ENCODE measurements at places on chromosomes 13 and 19.

- no peak for DNase-seq
Measured at GRCh38 chr13:39776439-39776838, 121.0 kb downstream of the COG6 start.

GRCh38 chr13:59633290-59633689, 530.4 kb downstream of the DIAPH3 start:
- no peak for DNase-seq

- no peak for DNase-seq
Measured at GRCh38 chr13:22369840-22370239, 699.0 kb downstream of the FGF9 start.

- DNase-seq = no peak
Measured at GRCh38 chr13:69975496-69975895, 132.1 kb upstream of the ATXN8OS start.

DNA sequence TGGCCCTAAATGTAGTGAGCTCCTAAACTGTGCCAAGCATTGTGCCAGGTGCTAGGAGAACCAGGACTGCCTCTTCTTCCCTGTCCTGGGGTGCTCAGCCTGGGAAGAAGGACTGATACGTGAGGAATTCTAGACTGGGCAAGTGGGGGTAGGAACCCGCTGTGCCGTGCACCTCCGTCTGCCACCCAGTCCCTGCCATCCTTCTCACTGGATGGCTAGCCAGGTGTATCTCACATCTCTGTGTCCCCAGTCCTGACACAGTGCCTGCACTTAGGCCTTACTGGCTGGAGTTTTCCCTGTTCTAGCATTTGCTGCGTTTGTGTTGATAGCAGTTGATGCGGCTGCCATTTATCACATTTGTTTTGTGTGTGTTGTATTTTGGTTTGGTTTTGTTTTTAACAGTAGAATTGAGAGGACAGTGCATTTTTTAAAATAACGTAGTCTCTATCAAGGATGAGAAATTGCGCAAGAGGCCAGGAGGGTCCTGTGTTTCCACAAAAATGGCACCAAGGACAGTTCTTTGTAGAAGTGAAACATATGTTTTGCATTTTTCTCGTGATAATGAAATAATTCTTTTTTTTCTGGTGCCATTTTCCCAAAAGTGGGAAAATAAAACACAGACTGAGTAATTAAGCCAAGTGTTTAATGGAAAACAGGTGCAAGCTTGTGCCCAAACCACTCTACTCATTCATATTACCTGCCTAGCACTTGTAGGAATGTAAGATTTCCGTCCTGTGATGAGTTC, 4.7 kb upstream of the GPR183 start:
- no peak for DNase-seq

DNA sequence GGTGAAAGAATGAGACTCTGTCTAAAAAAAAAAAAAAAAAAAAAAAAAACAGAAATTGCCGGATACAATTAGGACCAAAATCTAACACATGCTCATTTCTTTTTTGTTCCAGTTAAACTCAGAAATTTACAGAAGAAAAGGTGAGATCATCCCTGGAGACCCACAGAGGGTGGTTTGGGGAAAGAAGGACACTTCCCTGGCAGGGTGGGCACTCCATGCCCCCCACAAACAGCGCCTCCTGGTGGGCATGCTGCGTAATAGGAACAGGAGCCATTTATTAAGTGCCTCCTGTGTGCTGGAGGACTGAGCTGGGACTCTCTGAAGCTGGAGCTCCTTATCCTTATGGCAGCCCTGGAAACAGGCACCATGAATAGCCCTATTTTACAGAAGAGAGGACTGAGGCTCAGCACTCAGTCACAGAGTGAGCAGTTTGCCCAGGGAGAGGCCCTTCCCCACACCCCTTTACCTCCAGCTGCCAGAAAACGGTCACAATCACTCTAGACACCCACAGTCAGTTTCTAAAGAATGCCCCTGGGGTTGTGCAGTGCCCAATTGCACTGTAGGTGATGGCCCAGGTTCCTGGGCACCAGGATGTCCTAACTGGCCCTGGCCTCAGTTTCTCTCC, 10.1 kb downstream of the C19orf38 start:
- DNase-seq = no peak

DNA sequence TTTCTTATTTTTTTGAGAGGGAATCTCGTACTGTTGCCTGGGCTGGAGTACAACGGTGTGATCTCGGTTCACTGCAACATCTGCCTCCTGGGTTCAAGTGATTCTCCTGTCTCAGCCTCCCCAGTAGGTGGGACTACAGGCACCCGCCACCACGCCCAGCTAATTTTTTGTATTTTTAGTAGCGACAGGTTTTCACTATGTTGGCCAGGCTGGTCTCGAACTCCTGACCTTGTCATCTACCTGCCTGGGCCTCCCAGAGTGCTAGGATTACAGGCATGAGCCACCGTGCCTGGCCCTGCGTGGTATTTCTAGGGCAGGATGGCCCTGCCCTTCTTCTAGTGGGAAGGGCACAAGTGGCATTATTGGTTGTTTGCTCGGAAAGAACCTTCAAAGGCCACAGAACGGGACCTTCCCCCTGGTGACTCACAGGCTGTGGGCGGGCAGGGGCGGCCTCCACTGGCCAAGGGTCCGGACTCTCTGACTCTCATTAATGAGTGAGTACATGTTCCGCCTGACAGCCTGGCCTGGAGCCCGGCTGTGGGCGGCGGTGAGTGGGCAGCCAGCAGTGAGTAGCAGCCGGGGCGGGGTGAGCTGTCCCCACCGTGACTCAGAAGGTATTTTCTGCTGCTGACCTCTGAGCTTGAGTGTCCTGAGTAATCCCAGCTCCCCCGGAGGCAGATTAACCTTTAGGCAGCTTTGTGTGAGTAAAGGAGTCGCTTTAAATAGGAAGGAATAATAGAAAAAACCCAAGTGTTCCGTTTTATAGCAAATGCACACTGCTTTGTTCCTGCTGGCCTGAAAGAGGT, 5.1 kb downstream of the DOT1L start:
- DNase-seq = no peak

DNA sequence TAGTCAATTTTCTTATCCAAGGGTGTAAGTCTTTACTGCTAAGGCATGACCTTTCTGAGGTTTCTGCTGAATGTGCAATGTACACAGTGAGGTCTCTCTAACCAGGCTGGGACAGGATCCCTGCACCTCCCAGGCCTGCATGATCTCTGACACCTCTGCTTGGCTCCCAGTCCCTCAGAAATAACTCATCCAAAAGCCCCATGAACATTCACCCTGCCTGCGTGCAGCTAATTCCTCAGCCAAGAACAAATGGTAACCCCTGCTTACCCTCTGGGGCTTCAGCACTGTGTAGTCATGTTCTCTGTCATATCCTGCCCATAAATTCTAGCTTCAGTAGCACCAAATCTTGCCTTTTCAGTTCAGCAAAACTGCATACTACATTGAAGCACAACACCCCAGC, 1146.3 kb upstream of the MIR17HG start:
- no peak for DNase-seq

DNA sequence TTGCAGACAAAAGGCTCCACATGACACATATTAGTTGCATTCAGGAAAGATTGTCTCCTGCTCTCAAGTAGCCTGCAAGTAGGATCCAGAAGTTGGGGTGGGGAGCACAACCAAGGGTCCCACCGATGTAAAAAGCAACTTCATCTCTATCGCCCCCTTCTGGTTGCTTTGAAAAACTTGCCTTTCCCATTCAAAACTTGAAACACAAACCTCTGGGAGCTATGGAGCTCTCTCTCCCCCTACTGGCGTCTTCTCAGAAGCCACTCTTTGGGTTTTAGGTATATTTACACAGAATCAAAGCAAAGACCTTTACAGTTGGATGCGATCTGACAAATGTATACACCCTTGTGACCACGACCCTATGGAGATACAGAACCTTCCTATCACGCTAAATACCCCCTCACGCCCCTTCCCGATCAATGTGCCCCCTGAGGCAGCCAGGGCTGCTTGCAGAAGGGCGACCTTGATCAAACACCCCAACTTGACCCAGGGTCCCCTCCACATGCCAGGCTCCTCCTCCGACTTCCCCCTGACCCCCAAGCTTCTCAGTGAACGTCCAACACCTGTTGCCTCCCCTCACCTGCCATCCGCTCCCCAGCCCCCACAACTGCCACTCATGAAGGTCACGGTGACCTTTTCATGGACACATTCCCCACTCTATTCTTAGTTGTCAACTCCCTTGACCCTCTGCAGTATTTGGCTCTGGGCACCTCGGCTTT, 10.1 kb downstream of the NOSIP start:
- DNase-seq = no peak

GRCh38 chr13:113989585-113990300, 15.9 kb upstream of the C13orf46 start:
- DNase-seq = no peak

DNA sequence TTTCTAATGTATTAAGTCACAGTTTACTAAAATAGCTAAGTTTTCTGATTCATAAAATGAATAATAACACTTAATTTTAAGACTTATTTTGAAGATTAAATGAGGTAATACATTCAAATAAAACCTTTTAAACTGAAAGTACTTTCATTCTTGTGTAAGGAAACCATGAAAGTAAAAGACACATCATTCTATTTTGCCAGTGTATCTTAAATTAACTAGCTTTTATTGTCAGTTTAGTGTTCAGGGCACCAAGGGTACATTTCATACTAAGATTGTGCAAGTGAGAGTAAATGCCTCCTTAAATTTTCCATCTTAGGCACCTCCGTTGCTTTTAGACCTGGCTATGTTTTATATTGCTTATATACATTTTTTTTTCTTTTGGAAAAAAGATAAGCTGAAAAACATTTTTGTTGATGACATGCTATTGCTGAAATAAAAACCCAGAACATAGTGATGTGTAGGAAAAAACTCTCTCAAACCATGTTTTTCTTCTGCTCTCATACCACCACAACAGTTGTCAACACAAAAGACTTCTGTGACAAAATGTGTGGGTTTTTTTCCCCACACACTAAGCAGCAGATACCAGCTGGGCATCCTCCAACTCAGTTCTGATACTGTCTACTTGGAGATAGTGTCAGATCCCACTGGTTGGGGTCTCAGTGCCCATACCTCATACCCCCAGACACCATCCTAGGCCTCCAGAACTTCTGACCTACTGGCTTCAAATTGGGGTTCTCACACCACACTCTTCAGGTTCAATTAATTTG, 30.7 kb upstream of the LPAR6 start:
- DNase-seq = no peak

GRCh38 chr13:77696006-77696878, 1.2 kb upstream of the SLAIN1 start:
- no peak for DNase-seq

DNA sequence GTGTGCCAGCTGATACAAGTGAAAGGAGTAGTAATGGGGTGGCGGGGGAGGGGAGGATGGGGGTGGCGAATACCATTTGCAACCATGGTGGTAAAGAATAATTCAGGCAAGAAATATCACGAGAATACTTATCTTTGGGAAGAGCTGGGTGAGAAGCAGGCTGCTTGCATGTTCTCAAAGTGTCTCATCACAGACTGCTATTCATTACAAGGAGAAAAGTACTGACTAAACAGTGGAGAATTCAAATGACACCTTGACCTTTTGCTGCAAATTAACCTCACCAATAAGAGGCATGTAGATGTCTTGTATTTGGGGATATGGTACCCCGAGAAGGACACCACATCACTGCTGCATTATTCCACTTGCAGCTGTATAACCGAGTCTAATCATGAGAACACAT, 585.7 kb upstream of the GPC6 start:
- DNase-seq = no peak

- DNase-seq = no peak
Measured at GRCh38 chr13:89627996-89628395, 1719.5 kb upstream of the MIR17HG start.

DNA sequence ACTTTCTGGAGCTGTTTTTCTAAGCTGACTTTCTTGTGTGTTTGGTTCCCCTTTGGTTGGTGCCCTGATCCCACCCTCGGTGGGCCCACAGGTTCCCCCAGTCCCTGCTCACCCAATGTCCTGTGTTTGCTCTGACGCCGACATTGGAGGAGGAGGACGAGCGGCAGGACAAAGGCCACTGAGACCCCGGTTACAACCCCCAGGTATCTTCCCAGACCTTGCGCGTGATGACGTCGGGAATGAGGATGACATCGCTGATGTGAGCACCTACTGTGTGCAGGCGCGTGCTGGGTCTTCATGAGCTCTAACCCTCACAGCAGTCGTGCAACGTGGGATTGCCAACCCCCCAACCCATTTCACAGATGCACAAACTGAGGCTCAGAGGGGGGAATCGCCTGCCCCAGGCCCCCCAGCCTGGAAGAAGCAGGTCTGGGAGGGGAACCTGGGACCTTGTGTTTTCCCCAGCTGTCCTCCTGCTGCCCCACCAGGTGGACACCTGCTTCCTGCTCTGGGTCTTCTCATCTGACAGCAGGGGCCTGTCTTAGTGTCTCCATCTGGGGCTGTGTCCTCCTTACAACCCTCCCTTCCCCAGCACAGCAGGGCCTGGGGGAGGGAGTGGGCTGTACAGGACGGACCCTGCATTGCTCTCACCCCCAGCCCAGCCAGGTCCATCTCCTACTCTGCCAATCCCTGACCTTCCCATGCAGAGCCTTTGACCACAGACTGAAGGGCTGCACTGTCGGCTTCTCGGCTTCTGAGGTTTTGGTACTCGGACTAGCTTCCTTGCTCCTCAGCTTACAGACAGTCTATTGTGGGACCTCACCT, 4.7 kb upstream of the LILRA6 start:
- no peak for DNase-seq

DNA sequence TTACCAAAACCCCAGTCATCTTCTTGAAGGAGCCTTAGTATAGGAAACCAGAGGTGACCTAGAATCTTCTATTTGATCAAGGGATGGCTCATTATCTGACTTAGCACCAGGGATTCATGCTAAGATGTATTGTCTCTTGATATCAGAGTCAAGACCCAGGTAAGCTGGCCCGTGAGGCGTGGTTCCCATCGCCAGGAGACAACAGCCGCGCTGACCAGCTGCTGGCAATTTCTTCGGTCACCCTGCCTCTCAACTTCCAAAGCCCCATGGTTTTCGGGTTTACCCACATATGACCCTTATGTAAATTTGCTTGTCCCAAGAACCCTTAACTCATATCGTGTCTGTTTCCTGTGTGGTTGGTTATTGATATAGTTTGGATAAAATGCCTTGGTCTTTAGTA, 77.7 kb upstream of the VSTM2B start:
- no peak for DNase-seq

DNA sequence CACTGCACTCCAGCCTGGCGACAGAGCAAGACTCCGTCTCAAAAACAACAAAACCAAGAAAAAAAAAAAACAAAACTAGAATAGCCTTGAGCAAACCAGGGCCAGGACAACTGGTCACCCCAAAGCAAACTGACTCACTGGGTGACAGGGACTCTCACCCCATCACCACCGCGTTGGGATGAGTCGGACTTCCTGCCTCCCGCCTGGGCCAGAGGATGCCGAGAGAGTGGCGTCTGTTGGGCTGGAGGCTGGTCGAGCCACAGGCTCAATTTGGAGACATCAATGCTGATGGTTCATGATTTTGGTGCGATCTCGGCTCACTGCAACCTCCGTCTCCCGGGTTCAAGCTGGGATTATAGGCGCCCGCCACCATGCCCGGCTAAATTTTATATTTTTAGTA, 11.6 kb downstream of the TMPRSS9 start:
- no peak for DNase-seq

Data from cerebellar nuclear complex (tissue), 1 donor.